Fibroblast of skin of left biceps (primary cell): ENCODE measurements at places on chromosomes 4 and X.

- DNase-seq = no peak
These were observed 36.1 kb downstream of the DMD start for GRCh38 chrX:33175201-33175600.

DNA sequence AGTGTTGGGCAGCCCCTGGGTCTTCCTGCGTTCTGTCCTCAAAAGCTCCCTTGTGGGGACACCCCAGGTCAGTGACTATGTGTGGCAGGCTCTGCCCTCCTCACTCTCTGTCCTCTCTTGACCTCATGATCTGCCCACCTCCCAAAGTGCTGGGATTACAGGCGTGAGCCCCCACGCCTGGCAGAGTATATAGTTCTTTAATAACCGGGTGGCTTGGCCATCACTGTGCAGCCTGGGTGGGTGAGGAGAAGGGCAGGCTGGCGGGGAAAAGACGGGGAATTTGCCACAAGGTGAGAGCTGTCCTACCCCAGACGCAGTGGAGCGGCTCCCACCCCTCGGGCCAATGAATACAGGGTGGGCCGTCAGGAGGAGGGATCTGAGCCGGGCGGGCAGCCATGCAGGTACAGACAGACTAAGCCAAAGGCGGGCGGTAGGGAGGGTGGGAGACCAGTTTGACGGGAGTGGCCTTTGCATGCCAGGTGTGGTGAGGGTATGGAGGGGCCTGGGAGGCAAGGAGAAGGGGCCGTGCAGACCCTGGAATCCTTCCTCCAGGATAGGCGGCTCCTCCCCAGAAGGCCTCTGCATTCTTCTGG, 2.5 kb downstream of the SH3BP2 start:
- DNase-seq = no peak

DNA sequence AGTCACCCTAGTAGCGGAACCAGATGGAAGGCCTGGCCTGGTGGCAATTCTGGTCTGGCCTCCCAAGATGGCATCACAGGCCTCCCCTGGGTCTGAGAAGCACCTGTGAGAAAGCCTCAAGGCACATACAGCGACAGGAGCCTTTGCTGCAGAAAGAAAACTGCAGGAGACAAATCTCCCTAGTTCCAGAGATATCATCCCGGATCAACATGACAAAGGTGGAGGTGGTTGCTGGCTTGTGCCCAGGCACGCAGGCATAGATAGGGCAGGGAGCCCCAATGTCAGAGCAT, 93.6 kb downstream of the BCOR start:
- no peak for DNase-seq

DNA sequence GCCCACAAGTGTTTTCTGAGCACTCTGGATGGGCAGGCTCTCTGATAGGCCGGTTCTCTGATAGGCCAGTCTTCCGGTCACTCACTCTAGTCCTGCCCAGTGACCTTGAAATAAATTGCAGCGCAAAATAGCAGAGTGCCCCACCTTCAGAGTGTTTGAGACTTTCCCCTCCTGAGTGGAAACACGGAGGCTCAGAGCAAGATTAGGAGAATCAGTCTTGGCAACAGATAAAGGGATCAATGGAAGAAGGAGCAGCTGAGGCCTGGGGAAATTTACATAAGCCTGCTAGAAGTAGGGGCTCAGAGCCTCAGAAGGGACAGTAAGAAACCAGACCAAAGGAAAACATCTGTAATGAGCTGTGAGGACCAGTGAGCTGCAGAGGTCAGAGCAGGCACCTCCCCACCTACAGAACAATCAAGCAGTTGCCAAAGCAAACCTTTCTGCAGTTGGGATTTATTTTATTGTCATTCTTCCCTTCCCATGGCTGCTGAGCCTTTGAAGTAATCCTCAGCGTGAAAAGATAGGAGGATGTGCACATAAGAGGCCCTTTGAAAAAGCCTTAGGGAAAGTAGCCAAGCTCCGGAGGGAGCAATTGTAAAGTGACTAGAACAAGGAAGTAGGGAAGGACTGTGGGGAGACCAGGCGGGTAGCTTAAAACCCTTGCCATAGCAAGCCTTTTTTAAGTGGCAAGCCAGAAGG, 89.1 kb upstream of the TSPAN5 start:
- no peak for DNase-seq

- DNase-seq = no peak
These were observed 27.4 kb downstream of the CCKAR start for GRCh38 chr4:26462874-26463273.

DNA sequence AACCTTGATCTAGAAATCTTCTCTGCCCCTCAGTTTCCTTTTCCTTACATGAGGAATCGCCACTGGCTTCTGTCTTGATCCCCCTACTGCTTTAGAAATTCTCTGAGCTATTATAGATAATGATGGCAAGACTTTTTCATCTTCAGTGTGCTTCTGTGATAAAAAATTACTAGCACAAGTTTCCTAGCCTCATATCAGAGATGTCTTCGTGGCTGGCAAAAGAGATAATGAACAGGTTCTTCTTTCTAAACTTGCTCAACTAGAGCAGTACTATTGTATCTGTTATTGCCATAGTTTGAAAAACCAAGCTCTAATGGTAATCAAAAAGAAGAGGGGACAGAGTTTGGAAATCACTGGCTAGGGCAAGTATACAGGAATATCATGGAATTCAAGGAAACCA, 4.1 kb upstream of the PDGFC start:
- no peak for DNase-seq

- no peak for DNase-seq
These were observed 533.3 kb downstream of the TMA16 start for GRCh38 chr4:164027805-164028204.

- DNase-seq = no peak
These were observed 70.6 kb upstream of the ANK2 start for GRCh38 chr4:112978691-112979472.

DNA sequence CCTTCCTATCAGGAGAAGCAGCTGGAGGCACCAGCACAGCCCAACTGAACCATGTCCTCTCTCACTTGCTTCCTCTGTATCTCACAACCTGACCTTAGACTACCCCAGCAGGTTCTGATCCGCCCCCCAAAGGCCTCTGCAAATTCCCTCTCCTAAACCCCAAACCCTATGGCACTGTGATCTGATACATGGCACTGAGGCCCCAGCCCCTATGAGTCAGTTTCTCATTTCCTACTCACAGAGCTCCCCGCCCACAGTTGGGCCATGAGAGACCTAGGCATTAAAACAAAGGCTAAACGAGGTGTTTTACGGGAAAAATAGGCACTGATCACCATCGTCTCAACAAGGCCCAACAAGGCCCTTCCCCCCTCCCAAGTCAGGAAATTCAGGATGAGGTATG, 19.1 kb downstream of the SASH3 start:
- DNase-seq = no peak

DNA sequence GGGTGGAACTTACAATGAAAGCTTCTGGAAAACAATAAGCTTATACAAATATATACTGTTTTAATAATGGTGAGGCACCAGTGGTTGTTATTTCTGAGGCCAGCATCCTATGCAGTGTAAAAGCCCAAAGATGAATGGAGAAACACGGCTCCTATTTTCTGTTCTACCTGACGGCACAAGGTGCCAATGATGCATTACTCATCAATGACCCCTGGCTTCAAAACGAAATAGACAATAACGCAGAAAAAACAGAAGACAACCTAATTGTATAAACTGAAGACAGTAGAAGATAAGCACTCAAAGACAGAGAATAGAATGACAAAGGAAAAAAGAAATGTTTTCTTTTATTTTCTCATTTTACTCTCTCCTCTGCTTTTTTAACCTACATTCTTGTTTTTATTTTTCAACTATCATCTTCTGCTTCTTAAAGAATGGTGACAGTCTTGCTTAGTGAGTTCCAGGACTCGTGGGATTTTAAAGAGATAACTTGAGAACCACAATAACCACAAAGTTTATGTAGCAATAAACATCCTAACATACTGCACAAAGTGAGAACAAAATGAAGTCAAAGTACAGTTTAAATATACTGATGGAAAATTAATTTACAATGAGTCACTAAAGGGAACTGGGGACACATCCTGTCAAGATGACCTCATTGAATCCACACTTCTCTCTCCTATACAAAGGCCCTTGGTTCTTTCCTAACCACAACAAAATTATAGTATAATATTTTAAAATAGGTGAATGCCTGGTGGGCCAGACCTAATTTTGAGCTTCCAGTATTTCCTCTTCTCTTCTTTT, 169.8 kb downstream of the BTC start:
- peak; percentile 42 for DNase-seq

DNA sequence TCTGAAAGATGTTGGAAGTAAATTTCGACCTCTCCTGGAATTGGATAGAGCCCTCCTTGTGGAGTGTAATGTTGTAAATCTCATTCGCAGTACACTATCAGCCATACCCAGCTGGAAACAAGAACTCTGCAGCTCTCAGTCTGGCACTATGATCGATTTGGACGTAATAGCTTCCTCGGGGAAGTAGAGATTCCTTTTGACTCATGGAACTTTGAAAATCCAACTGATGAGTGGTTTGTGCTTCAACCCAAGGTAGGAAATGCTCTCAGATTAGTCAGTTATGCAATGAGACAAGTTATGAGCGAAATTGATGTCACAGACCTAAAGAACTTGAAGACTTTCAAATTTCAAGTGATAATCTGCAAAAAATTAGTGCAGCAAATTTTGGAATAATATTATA, 103.9 kb downstream of the SYTL5 start:
- no peak for DNase-seq

- DNase-seq = no peak
These were observed 229.2 kb upstream of the AGA start for GRCh38 chr4:177671387-177671786.

DNA sequence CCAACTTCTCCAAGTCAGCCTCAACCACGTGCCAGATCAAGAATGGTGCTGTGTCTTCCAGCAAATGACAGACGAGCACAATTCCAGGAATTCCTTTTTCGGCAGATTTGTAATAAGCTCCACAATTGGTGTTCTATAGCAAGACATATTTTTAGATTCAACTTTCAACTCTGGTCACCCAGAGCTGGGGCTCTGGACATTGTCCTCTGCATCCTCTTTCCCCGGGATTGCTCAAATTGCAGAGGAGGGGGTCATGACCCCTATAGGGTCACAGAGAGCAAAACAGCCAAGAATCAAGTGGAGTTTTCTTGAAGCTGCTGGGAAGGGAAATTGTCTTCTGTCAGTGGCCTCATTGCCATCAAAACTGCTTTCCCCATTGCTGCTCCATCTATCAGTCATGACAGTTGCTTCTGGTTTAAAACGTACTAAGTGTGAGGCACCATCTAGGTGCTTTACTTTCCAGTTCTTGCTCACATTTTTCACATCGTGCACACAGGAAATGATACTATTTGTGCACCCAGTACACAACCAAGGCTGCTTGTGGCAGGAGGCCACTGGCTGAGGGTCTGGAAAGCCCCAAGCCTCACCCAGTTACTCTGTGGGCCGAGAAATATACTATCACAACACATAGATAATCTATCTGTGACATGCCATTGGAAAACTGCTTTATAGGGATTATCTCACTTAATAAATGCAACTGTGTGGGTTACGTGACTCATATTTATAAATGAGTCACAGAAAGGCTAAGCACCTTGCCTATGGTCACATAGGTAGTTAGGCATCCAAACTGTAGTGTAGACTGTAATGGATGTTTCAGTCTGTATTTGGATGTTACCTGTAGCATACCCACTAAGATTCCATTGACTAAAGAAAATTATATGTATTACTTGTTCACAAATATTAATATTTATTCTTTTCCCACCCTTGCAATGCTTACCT, 91.7 kb upstream of the PHOX2B start:
- no peak for DNase-seq

GRCh38 chr4:9898596-9899305, 117.3 kb downstream of the DRD5 start:
- DNase-seq = no peak

- DNase-seq = no peak
These were observed 97.1 kb downstream of the REELD1 start for GRCh38 chr4:146311238-146311970.

- peak; percentile 24 for DNase-seq
These were observed 10.0 kb upstream of the PLK4 start for GRCh38 chr4:127870688-127871087.

DNA sequence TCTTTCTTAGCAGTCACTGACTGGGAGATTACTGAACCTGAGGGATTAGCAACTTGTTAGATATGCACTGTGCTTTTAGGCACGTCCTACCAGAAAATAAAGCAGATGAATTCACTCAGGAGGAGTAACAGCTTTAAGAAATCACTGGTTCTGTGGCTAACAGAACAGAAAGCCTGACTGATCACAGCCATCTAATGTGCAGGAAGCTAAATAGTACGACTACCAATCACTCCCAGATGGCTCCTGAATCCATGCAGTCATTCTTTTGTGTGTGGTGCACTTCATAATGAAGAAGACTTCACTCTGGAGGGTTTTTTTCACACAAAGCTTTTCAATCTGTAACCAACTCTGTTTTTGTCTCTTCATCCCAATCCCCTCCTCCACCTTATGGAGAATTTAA, 305.3 kb upstream of the INTU start:
- DNase-seq = no peak

DNA sequence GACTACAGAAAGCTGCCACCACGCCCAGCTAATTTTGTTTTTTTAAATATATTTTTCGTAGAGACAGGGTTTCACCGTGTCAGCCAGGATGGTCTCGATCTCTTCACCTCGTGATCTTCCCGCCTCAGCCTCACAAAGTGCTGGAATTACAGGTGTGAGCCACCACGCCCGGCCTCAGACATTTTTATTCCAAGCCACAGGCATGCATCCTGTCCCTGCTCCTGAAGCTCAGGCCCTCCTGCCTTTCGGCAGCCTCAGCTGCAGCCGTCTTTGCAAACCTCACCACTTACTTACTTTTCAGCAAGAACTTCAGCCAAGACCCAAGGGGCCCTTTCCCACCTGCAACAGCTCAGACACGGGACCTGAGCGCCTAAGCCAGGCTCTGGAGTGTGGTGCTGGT, 26.0 kb downstream of the FAM53A start:
- no peak for DNase-seq

DNA sequence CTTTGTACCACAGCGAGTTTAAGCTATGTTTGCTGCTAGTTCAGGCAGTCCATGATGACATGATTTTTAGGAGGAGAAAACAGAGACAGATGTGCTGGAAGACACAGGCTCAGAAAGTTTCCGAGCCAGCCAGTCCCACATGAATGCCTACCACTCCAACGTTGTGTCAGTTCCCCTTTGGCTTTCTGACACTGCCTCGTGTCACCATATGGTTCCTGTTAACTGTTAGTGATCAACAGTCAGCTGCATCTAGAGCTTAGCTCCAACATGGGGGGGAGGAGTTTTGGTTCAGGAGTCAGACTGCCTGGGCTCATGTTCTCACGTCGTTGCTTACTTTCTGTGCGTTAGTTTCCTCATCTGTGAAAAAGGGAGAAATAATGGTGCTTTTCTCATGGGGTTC, 343.7 kb downstream of the MID1IP1 start:
- no peak for DNase-seq

GRCh38 chr4:26619784-26620183, 35.9 kb downstream of the TBC1D19 start:
- DNase-seq = no peak
